Sciatic nerve (tissue), 2 donors: ENCODE measurements at places on chromosomes 4 and X. TPM values are rescaled to one million over a fixed set of nuclear protein-coding genes. Genes with fewer than 3 reads are reported as not detected.

RS1 gene
- not detected for total RNA-seq

DDX53 gene
- total RNA-seq: not detected

MAGEA12 gene
- not detected for total RNA-seq

RHOXF2 gene
- not detected for total RNA-seq

TMEM255A gene
- total RNA-seq: 16.4 TPM

RNF150 gene
- 13.2 TPM for total RNA-seq

ABCB7 gene
- total RNA-seq: 23.5 TPM

TLR1 gene
- total RNA-seq: 28.9 TPM

GABRG1 gene
- total RNA-seq: 1.4 TPM

AADAT gene
- total RNA-seq: 13.5 TPM

RAB9B gene
- 3.8 TPM for total RNA-seq

CT83 gene
- total RNA-seq: not detected

MAGEA1 gene
- not detected for total RNA-seq

RIPPLY1 gene
- 0.40 TPM for total RNA-seq

ASB9 gene
- total RNA-seq: 1.2 TPM

F11 gene
- not detected for total RNA-seq

IQCM gene
- not detected for total RNA-seq

ZIC3 gene
- not detected for total RNA-seq

HDAC6 gene
- total RNA-seq: 106 TPM

ARHGAP10 gene
- 89.2 TPM for total RNA-seq

MAMLD1 gene
- total RNA-seq: 15.3 TPM

CT45A2 gene
- total RNA-seq: not detected

TMEM35A gene
- total RNA-seq: 2.3 TPM

ART3 gene
- total RNA-seq: 35.8 TPM

CXXC4 gene
- 3.1 TPM for total RNA-seq

SMAD1 gene
- total RNA-seq: 37.4 TPM

PNPLA4 gene
- 14.4 TPM for total RNA-seq

VCX3A gene
- total RNA-seq: not detected

CAPN6 gene
- 7.1 TPM for total RNA-seq

CFAP99 gene
- not detected for total RNA-seq

AREG gene
- 0.76 TPM for total RNA-seq

ZMAT1 gene
- total RNA-seq: 35.0 TPM

LONRF3 gene
- 5.9 TPM for total RNA-seq

G6PD gene
- total RNA-seq: 50.4 TPM

IKBKG gene
- 25.2 TPM for total RNA-seq

TCEAL2 gene
- 6.2 TPM for total RNA-seq

GPR173 gene
- total RNA-seq: 13.2 TPM

CCNI gene
- 301 TPM for total RNA-seq

C4orf36 gene
- total RNA-seq: 0.49 TPM

MGARP gene
- 1.4 TPM for total RNA-seq

NHS gene
- total RNA-seq: 20.2 TPM

ING2 gene
- total RNA-seq: 13.6 TPM

NR3C2 gene
- total RNA-seq: 26.2 TPM

IDUA gene
- total RNA-seq: 36.7 TPM

FHIP1A gene
- 15.3 TPM for total RNA-seq

TMEM31 gene
- 1.4 TPM for total RNA-seq

CYTL1 gene
- 8.3 TPM for total RNA-seq

LRCH2 gene
- total RNA-seq: 5.9 TPM

TLR6 gene
- 8.2 TPM for total RNA-seq

FAM9C gene
- total RNA-seq: not detected

FATE1 gene
- total RNA-seq: 0.36 TPM

GAGE12E gene
- total RNA-seq: not detected

FGF13 gene
- 10.4 TPM for total RNA-seq

FRYL gene
- total RNA-seq: 172 TPM

FRMPD3 gene
- 0.09 TPM for total RNA-seq
